ENCODE measurements at places on chromosomes 1 and 21.

DNA sequence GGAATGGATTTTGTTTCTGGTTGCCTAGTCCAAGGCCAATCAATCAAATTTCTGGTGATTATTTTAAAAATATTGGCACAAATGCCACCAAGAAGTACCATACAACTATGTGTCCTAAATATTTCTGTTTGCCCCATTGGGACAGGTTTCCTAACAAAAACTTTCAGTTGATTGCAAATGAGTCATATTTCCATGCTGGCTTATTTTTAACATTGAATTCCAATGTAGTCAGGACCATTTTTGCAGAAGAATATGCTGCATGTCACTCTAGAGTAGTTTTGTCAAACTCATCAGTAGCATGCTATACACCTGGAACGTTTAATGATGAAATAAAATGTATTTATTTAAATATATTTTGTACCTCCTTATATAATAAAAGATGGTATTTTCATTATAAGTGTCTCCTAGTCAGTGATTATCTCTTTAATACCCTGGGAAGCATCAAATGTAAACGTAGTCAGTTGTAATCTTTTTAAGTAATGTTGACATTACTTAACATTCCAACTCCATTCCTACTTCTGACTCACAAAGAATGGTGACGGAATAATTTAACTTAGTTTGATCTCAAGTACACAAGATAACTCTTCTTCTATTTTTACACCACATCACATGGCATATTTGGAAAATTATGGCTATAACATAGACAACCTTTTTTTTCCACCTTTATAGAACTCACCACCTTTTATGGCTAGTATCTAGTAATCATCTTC is 39.0 kb upstream of the USH2A start:
- no peak for DNase-seq

GRCh38 chr21:38460171-38460742 is 38.0 kb downstream of the ERG start:
- DNase-seq: no peak

GRCh38 chr1:110471131-110471530 is 20.2 kb downstream of the PROK1 start:
- DNase-seq: no peak

- no peak for DNase-seq
These were observed 40.0 kb downstream of the SYNJ1 start for GRCh38 chr21:32687643-32688345.

- no peak for DNase-seq
These were observed 56.2 kb downstream of the RUNX1 start for GRCh38 chr21:34992736-34993398.

DNA sequence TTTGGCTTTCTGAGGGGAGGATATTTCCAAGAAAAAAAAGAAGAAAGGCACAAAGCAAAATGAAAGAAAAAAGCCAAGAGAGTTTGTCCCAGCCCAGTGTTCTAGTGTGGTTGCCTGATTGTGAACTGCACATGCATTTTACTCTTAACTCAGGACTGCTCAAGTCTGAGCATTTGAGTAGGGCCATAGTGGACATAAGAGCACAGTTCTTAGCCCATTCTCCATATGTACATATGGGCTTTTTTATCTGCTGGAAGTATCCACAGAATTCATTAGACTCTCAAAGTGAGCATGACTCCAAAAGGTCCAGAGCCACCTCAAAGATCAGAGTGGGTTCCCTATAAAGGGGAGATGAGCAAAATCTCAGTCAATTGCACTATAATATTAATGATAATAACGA is 13.6 kb upstream of the DDX59 start:
- no peak for DNase-seq
